ENCODE measurements at places on chromosomes 12 and 14.

- no peak for DNase-seq
These were observed 449.1 kb upstream of the SOX5 start for GRCh38 chr12:24398605-24399004.

GRCh38 chr14:54310151-54310850 is 86.5 kb upstream of the CDKN3 start:
- no peak for DNase-seq

- no peak for DNase-seq
These were observed 4.9 kb downstream of the WSB2 start for GRCh38 chr12:118055865-118056773.

DNA sequence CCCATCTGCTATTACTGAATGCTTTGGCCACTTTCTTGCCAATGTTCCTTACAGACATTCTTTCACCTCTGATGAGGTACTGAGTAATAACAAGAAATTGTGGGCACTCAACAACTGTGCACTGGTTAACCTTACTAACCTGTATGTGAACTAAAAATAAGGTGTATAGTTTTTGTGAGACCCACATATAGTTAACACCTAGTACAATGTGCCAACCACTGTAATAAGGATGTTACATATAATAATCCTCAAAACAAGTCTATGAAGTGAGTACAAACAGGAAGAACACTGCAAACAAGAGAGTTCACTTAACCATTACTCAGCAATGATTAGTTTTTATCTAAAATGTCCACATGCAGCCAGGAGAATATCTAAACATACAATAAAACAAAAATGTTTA is 4.5 kb downstream of the DDHD1 start:
- no peak for DNase-seq

GRCh38 chr12:91126516-91126915 is 15.2 kb upstream of the LUM start:
- DNase-seq = no peak

GRCh38 chr12:128266541-128267130 is 334 bp upstream of the TMEM132C start:
- no peak for DNase-seq

- no peak for DNase-seq
These were observed 211.5 kb upstream of the CRY1 start for GRCh38 chr12:107304588-107305532.

DNA sequence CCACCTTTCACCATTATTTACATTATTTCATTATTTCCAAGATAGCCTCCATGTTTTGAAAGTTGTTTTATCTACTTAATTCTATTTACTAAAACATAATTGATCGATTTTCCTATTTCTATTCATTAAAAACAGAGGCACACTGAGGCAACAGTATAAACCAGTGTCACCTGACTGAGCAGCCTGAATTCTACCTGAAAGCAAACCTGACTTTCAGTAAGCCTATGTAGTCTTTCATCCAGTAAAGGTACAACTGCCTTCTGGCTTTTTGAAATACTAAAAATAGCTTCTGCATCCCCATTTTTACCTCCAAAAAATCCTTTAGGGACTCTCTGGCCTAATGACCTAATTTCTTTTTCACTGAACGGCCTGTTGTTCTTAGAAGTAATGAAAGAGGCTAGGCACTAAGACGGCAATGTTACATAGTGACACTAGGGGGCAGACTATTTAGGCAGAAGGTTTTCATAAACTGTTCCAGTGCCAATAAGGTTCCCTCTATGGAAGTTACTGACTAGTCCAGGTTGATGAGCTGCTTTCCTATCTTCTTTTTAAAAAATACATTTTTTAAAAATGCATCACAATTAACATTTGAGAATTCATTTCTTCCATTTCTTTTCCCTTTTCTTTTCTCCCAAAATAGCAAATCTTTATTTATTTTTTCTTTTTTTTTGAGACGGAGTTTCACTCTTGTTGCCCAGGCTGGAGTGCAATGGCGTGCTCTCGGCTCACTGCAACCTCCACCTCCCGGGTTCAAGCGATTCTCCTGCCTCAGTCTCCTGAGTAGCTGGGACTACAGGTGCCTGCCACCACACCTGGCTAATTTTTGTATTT is 17.5 kb downstream of the ANAPC5 start:
- peak; percentile 86 for DNase-seq

GRCh38 chr12:6827437-6827911 is 733 bp upstream of the P3H3 start:
- DNase-seq = peak; percentile 14

DNA sequence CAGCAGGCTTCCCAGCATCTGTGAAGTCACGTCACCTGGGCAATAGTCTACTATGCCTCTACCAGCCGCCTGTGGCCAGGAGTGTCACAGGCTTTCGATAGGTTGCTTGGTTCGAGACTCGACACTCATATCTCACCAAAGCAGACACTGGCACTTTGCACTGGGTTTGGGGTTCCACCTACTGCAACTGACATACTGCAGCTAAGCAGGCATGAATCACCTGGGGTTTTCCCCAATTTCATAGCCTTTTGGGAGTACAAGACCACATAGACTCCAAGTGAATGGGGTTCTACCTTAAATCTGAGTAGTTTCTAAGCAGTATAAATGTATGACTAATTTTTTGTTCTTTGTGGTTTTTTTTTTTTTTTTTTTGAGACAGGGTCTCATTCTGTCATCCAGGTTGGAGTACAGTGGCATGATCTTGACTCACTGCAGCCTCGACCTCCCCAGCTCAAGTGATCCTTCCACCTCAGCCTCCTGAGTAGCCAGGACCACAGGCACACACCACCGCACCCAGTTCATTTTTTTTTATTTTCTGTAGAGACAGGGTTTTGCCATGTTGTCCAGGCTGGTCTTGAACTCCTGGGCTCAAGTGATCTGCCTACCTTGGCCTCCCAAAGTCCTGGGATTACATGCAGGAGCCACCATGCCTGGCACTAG is 32.1 kb downstream of the DMAC2L start:
- DNase-seq = no peak

DNA sequence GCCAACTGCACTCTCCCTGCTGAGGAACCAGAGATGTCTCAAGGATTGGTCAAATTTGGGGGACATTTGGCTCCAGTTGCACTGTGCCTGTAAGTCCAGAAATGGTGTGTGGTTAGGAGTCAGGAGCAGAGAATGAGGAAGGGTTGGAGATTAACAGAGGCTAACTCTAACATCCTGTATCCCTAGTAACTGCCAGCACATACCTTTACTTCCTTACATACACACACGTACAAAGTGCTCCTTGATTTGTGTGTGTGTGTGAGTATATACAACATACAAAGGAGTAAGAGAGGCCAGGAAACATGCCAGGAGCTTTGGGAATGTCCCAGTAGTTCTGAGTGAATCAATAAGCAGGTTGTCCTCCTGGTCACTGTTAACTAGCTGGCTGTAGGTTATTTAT is 39.8 kb upstream of the NRXN3 start:
- no peak for DNase-seq

DNA sequence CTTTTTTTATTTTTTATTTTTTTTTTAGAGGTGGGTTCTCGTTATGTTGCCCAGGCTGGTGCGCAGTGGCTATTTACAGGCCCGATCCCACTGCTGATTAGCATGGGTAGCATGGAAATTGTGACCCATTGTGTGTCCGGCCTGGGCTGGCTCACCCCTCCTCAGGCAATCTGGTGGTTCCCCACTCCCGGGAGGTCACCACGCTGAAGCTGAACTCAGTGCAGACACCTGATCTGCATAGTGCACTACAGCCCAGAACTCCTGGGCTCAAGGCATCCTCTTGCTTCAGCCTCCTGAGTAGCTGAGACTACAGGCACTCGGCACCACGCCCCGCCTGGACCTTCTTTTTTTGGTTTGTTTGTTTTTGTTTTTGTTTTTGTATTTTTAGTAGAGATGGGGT is 5.5 kb upstream of the CD4 start:
- no peak for DNase-seq

DNA sequence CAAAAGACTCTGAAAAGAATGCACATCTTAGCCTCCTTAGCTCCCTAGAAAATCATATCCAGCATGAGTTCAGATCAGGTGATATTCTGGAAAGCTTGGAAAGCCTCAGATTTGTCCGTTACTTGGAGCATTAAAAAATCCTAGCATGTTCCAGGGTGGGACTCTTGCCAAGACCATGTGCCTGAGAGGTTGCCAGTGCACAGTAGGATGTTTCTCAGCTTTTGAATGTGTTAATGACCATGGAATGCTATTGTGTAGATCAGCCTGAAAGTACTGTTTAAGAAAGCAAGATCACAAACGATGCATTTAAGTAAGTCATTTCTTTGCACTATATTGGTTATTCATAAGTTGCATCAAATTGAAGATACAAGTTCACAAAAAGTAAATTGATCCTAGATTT is 230.5 kb downstream of the ETNK1 start:
- no peak for DNase-seq

GRCh38 chr12:78331181-78331580 is 500.5 kb downstream of the NAV3 start:
- no peak for DNase-seq

- DNase-seq = no peak
These were observed 49.6 kb upstream of the HECTD1 start for GRCh38 chr14:31257244-31257553.

DNA sequence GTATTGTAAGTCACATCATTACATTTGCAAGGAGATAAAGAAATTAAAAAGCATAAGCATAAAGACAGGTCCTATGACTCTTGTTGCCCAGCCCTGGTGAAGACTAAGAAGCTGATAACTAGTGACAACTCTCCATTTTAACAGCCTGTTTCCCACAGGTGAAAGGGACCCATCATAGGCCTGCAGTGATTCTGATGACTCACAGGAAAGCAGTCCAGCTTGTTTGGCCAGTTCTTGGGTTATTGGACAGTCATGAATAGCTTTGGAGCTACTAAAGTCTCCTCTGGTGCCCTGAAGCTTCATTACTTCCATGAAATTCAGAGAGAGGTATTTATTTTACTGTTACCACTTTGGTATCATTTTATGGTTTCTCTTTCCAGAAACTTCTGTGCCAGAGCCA is 55.5 kb upstream of the DYRK2 start:
- DNase-seq = no peak

DNA sequence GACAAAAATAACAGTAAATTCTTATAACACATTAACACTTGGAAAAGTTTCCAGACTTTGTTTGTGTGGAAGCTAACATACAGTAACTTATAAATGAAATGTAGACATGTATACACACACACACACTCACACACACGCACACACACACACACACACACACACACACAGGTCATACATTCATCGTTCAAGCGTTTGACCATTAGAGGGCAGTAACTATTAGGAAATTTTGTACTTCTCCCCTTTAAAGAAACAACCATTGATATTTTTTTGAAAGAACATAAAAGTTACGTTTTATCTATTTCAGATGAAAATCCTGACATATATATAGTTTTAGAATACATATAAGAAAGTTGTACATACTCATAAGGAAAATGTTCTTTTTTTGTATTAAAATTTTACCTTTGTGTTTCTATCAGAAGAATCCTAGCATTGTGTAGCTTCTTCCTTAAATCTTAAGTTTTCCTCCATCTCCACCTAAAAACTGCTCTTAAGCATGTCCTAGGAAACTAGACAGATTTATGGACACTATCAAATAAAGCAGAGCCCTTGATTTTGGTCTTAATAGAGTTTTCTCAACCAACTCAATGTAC is 29.0 kb downstream of the PTPRQ start:
- DNase-seq = no peak

DNA sequence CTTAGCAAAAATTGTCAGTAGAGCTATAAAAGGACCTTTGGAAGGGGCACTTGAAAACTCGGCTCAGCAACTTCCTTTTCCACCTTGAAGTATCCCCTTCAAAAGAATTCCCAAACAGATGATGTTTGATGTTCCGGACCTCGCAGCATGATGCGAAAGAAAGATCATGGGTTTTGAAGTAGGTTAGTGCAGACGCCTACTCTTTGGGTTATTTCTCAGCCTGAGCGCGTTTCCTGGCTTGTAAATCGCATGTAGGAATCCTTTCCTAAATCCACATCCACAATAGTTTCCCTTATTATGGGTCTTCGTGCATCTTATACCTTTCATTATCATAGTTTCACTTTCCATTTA is 584 bp upstream of the NEDD1 start:
- no peak for DNase-seq

DNA sequence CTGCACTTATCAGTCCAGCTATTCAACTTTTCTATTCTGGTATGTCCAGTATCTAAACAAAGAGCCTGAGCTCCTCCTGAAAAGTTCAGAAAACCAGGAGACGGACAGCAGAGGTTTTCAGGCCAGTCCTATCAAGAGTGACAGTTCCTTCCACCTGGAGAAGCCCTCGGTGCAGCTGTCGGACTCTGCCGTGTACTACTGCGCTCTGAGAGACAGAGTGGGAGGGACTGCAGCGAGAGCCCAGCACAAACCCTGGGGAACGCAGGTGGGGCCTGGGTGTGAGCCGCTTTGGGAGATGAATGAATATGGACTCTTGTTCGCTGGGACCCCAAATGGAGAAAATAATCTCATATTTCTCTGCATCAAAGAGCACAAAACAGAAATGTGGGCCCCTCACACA is 329.8 kb upstream of the OR4E1 start:
- DNase-seq = no peak

- no peak for DNase-seq
These were observed 222.6 kb upstream of the SYT1 start for GRCh38 chr12:78641837-78642423.

DNA sequence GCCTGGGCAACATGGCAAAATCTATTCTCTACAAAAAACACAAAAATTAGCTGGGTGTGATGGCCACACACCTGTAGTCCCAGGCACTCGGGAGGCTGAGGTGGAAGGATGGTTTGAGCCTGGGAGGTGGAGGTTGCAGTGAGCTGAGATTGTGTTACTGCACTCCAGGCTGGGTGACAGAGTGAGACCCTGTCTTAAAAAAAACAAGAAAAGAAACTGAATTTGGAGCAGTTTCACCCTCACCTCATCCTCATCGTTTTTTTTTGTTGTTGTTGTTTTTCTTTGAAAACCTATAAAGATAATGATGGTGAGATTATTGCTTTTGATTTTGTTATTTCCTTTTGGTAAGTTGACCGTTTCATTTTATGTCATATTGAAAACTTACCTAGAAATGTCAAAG is 60.7 kb downstream of the SLC38A6 start:
- no peak for DNase-seq

- no peak for DNase-seq
These were observed 56.5 kb upstream of the HIF1A start for GRCh38 chr14:61638595-61639387.

- DNase-seq = no peak
These were observed 352.5 kb downstream of the C12orf50 start for GRCh38 chr12:87676731-87677130.

DNA sequence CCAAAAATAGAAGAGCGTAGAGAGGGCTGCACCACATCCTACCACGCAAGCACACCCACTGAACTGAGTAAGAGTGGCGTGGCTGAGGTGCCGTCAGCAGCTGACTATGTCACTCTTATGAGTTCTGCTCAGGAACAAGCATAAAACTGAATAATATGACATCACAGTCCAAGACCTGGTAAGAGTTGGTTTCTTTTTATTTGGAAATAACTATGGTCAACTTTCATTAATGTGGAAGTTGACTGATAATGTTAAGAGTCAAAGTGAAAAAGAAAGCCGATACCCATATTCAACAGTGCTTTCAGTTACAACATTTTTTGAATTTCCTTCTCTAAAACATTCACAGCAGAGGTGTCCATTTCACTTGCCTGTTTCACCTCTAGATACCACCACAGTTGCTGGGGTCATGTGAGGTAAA is 44.6 kb downstream of the GNS start:
- no peak for DNase-seq

GRCh38 chr12:93594766-93595311 is 22.4 kb downstream of the SOCS2 start:
- no peak for DNase-seq
